GM23338 (cell line): ENCODE measurements at places on chromosomes 16 and 17. TPM values are rescaled to one million over a fixed set of nuclear protein-coding genes. Genes with fewer than 3 reads are reported as not detected.

- DNase-seq: no peak
Observed at GRCh38 chr17:72512649-72513556, 392.1 kb downstream of the SOX9 start.

Gene ZNF598
- 8.5 and 10.2 TPM in 2 replicates for polyA plus RNA-seq

- DNase-seq: no peak
Observed at GRCh38 chr17:74527756-74528155, 3.5 kb downstream of the CD300LB start.

DNA sequence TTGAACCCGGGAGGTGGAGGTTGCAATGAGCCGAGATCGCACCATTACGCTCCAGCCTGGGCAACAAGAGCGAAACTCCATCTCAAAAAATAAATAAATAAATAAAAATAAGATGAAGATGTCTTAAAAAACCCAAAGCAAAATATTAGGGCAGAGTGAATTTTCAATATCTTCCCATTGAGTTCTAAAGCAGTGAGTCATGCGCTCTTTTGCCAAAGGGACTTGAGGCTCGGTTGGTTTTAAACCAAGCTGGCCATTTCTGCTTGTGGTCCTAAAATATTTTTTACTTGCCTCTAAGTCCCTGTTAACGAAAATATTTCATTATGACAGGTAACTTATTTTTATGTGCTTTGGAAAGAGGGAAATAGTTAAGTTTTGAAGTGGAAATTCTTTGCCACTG, 4.7 kb downstream of the PAFAH1B1 start:
- DNase-seq: no peak

Gene HSD17B1
- polyA plus RNA-seq: 1.7 and 1.8 TPM in 2 replicates

Gene NKD1
- 2.3 and 2.5 TPM in 2 replicates for polyA plus RNA-seq

GRCh38 chr16:71564335-71564967, 12.4 kb downstream of the TAT start:
- peak; percentile 33 for DNase-seq

GRCh38 chr16:88630433-88630832, 7.9 kb upstream of the IL17C start:
- DNase-seq: no peak

DNA sequence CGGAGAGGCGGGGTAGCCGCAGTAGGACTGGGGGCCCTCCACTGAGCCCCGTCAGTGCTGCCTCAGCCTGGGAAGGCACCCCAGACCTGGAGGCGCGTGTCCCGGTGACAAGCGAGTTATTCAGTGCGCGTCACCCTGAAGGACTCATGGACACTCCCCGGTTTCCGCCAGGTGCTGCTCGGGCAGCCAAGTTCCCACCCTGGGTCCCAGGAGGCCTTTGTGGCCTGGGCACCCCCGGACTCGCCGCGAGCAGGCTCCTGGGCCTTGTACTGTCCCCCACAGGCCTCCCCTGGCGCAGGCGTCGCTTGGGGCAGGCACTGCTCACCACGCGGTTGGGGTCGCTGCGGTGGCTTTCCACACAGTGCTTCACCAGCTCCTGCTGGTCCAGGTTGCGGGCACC, 7.6 kb downstream of the RNF166 start:
- DNase-seq: no peak

DNA sequence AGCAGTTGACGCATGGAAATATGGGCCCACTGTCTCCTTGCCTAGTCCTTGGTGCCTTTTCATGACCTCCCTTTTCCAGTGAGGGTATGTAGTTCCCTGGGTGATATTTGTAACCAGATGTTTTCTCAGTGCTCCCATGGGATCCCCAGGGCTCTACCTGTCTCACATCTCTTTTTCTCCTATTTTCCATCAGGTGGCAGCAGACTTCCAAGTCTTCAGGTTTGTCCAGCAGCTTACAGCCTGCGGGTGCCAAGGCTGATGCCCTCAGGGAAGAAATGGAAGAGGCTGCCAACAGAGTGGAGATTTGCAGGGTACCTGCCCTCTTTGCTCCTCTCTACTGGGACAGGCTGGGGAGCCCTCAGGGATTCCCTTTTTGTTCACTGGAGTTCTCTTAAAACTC, 89.1 kb downstream of the ELAC2 start:
- DNase-seq: peak; percentile 40

Gene ZC3H7A
- polyA plus RNA-seq: 42.2 and 49.8 TPM in 2 replicates

Gene TSNAXIP1
- polyA plus RNA-seq: 0.97 and 1.4 TPM in 2 replicates

Gene SCO1
- polyA plus RNA-seq: 37.6 and 43.9 TPM in 2 replicates

Gene CDH15
- 0.61 and 0.63 TPM in 2 replicates for polyA plus RNA-seq

GRCh38 chr16:9302072-9302471, 210.6 kb downstream of the HAPSTR1 start:
- DNase-seq: no peak

DNA sequence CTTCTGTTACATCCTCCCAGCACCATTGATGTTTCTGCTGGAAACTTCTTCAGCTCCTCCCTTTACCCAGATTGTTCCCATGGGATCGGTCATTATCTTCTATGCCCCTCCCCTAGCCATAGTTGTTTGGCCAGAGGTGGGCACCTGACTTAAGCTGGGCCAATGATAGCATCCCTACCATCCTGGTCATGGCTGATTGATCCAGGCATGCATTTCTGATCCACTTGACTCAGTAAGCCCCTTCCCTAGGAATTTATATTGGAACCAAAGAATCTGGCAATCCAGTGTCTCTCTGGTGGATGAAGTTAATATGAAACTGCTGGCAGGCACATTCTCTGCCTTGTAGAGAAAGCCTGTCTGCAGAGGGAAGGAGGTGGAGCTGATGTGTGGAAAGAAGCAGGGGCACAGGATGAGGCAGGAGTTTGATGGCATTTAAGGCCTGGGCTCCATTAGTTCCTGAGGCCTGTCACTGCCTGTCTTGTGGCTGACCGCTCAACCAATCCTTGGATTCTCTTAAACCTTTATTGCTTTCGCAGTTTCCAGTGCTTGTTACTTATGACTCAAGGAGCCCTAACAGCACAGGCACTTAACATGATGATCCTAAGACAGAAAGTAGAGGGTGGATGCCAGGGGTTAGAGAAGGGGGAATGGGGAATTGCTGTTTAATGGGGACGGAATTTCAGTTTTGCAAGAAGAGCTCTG, 152.4 kb downstream of the ABCC12 start:
- peak; percentile 58 for DNase-seq

Gene HOXB6
- polyA plus RNA-seq: not detected in 2 replicates

Gene HEATR9
- polyA plus RNA-seq: not detected in 2 replicates

Gene SNN
- polyA plus RNA-seq: 19.0 and 20.5 TPM in 2 replicates

DNA sequence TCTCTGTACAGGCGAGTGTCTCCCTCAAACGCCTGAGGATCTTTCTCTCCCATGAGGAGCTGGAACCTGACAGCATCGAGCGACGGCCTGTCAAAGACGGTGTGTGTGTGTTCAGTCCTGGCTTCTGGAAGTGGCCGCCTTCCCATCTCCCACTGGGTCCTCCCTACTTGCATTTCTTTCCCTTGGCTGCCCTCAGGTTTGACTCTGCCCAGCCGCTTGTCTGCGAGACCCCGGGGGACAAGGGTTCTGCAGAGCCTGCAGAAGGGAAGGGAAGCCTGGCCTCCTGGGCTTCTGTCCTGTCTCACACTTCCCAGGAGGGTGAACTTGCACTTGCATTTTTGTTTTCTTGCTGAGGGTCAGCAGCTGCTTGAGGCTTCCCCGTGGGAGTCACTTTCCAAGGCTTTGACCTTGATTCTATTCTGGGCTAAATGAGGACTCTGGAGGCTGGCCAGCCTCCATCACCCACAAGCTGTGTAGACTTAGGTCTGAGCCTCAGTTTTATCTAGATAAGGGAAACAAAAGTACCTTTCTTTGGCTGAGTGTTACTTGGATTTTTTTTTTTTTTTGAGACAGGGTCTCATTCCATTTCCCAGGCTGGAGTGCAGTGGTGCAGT, 122.3 kb downstream of the ABCC1 start:
- DNase-seq: no peak

GRCh38 chr17:57536289-57536688, 208.8 kb downstream of the CCDC182 start:
- DNase-seq: no peak

Gene ZSCAN10
- 217 and 220 TPM in 2 replicates for polyA plus RNA-seq

Gene CCL16
- not detected in 2 replicates for polyA plus RNA-seq

Gene ADAD2
- 1.1 and 1.6 TPM in 2 replicates for polyA plus RNA-seq

DNA sequence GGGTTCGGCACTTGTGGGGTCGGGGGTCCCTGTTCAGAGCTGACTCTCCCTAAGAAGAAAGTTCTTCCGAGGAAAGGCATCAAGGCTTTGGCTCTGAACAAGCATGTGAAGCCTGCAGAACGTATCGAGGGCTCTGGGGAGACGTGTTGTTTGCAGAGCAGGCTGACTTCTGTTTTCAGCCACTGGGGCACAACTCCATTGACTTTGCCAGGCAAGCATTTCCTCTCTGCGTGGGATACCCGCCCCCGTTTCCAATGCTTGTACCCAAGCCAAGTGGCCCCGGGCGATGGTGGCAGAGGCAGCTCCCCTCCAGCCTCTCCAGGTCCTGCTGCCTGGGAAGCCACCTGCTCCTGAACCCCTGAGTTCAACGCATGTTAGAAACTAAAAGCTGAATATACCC, 255.7 kb downstream of the RBFOX3 start:
- no peak for DNase-seq

- peak; percentile 66 for DNase-seq
Observed at GRCh38 chr17:79792984-79793923, 3.6 kb downstream of the CBX8 start.

DNA sequence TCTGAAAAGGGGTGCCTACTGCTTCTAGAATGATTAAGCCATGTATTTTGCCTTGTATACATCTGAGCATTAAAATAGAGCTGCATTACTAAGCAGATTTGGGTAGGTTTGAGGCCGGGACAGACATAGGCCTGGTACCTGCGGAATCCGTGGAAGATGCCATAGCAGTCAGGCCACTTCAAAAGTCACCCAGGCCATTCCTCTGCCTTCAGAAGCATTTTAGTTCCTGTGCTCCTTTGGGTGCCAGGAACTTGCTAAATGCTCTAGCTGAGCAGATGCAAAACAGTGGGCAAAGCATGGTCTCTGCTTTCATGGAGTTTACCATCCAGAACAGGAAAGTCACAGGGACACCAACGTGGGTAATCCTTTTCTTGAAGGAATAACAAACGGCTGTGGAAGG, 5.7 kb upstream of the TMEM100 start:
- no peak for DNase-seq

- no peak for DNase-seq
Observed at GRCh38 chr17:73357318-73357717, 45.5 kb upstream of the CDC42EP4 start.

- peak; percentile 63 for DNase-seq
Observed at GRCh38 chr16:78988361-78988969, 612.1 kb downstream of the MAF start.

GRCh38 chr17:66277191-66277590, 25.2 kb upstream of the PRKCA start:
- DNase-seq: no peak

DNA sequence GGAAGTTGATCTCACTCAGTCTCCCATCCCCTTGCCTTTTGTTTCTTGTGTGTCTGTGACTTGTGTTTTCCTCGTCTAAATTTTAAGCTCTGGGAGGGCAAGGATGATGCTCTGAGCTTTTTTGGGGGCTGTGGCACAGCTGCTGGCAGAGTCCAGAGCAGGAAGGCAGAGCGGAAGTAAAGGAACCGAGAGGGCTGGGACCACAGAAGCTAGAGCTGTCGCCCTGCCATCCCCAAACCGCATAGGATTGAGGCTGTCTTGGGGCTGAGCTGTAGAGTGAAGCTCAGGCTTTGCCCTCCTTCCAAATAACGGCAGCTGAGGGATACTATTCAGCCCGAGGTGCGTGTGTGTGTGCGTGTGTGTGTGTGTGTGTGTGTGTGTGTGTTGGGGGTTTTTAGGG, 3.8 kb upstream of the DNAH2 start:
- no peak for DNase-seq

- DNase-seq: peak; percentile 93
Observed at GRCh38 chr17:35969558-35970380, 11.5 kb downstream of the CCL16 start.

GRCh38 chr17:57946798-57947358, 8.3 kb downstream of the CUEDC1 start:
- no peak for DNase-seq

Gene TMEM220
- 7.2 and 7.8 TPM in 2 replicates for polyA plus RNA-seq

- DNase-seq: peak; percentile 63
Observed at GRCh38 chr17:54372069-54372749, 528.4 kb upstream of the TOM1L1 start.

Gene CEP112
- polyA plus RNA-seq: 2.6 and 4.3 TPM in 2 replicates

DNA sequence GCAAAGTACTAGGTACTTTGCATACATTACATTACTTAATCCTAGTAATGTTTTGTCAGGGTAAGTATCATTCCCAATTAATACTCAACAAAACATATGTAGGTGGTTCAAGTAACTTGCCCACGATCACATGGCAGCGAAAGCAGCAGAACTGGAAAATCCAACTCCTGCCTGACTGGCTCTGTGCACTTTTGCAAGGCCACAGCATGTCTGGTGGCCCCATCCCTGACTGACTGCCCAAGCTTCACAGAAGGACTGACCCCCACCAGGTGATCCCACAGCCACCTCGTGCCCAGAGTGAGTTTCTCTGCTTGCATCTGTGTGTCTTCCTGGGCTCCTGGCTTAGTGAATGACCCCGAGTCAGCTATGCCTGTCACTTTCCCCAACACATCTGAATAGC, 11.4 kb downstream of the CNP start:
- DNase-seq: no peak

Gene JMJD8
- polyA plus RNA-seq: 43.1 and 48.5 TPM in 2 replicates

DNA sequence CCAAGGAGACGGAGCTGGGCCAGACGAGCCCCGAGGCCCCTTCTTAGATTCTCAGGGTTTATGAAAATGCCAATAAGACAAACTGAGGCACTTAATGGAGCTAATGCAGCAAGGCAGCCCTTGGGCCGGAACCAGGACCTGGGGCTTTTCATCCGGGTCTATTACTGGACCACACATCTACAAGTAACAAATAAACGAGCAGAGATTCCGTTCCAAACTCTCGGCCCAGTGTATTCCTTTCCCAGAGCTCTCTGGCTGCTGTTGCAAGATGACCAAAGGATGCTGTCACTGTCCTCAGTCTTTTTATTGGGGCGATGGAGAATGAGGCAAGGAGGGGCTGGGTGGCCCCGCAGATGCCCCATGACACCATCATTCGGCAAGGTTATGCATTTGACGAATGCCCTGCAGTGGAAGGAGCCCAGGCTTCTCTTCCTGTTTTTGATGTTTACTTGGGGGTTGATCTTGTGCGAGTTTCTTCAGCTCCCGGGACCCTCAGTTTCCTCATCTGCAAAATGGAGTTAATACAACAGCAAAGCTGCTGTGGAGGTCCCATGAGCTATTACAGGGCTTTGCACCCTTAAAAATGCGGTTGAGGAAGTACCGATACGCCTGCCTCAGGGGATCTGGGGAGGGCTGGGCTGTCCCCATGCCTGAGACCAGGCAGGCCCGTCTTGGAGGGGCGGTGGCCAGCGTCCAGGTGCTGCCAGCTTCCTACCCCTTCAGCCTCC, 1.1 kb upstream of the NTN1 start:
- DNase-seq: no peak

DNA sequence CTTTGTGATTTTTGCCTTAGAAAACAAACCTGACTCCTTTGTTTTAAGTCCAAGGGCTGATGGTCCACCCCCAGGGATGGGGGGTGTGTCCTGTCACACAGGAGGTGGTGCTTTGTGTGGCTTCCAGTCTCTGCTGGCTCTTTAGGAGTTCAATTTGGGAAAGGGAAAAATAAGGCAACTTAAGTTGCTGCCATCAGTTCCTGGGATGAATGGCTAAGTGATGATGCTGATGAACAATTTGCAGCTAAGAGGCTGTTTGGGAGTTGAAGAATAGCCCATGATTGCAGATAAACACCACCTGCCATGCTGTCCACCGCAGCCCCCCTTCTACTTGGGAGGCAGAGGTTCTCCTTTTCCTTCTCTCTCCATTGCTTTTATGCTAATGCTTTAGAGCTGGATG, 40.2 kb downstream of the ARL4D start:
- DNase-seq: peak; percentile 34

GRCh38 chr17:50806141-50806643, 29.2 kb upstream of the WFIKKN2 start:
- peak; percentile 73 for DNase-seq
